Amniotic stem cell (primary cell): ENCODE measurements at places on chromosomes 5 and 9.

DNA sequence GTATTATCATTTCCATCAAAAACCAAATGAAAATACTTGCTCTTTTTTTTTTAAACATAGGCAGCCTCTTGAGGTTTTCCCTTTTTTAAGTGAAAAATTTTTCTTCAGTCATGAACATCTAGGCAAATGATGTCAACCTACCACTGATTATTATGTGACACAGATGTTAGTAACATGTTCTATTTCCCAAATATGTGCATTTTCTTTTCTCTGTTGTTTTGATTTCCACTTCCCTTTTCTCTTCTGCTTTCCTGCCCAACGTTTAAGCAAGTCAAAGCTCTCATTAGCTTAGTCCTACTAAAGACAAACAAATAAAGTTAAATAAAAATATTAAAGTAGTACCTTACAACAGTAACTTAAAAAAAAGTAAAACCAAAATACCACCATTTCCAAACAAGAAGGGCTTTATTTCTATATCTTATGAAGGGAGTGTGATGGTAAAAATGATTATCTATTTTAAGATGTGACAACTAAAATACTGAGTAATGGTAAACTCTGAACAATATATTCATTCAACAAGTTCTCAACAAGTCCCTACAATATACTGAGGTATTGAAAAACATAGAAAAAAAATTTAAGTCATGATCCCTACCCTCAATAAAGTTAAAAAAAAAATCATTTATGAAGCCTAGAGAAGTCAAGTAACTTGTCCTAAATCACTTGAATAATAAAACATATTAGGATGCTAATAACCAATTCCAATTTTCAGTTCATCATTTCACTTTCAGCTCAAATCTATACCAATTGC is 9.4 kb downstream of the SLC38A9 start:
- DNase-seq = no peak

DNA sequence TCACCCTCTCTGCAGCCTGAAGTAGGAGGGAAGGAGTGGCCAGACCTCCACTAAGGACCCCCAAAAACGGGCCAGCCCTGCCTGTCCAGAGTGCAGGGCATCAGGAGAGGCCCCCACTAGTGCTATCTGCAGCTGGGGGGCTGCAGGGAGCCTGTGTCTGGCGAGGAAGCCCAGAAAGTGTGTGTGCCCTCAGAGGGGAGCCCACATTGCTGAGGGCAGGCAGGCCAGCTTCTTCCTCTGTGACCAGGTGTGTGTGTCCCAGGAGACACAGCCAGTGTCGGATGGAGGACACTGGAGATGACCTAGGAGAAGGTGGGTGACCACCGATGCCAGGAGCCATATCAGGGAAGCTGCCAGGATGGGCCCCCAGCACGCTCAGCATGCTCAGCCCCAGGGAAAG is 218.7 kb downstream of the IRX2 start:
- DNase-seq = no peak

- DNase-seq = no peak
These were observed 33.7 kb downstream of the LHX3 start for GRCh38 chr9:136171009-136171800.

DNA sequence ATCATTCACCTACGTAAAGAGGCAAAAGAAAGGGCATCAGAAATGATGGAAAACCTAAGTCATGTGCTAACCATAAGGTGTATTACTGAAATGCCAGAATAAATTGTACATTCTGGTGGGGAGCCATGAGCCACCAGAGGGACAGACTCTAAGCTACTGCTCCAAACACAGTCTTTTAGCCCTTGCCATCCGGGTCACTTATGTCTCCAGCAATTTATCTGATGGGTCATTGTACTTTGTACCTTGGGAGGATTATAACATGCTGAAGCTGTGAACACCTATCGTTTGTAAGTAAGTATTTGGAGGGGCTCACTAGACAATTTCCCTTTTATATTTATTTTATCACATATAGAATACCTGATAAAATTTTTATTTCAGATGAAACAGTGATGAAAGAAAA is 495.1 kb downstream of the KIF4B start:
- DNase-seq = no peak

DNA sequence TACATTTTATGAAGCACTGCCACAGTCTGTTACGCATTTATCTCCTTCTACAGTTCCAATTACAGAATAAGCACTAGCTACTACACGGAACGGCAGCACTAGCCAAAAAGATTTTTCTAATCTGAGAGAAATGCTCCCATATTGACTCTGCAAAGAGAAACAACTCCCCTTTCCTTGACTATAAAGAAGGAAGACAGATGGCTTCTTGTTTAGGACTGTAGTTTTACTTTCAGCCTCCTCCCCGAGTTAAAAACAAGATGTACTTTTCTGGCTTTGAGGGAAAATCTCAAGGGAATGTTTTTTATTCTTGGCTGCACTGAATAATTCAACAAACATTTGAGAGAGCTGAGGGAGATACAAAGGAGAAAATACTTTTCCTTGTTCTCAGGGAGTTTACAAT is 1.9 kb upstream of the SLC44A1 start:
- no peak for DNase-seq

- DNase-seq = no peak
These were observed 869.0 kb downstream of the TLE4 start for GRCh38 chr9:80440724-80441123.

GRCh38 chr5:126031989-126032716 is 391.1 kb upstream of the GRAMD2B start:
- peak; percentile 5 for DNase-seq

DNA sequence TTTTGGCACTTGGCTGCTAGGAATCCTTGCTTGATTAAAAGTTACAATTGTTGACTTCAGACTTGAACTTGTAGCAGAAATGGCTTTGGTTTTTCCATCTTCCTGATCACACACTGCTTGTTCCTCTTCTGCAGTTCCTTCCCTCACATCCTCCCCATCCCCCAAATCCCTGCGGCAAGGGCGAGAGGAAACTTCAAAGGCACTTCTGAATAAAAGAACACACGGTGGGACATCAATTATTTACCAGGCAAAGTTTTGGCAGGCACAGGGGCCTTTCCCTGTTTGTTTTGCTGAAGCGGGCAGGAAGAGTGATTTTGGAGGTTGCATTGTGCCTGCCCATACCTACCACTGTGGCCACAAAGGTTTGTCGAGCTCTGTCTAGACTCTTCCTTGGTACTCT is 260.9 kb downstream of the KIF4B start:
- DNase-seq = no peak

GRCh38 chr9:20558566-20559016 is 63.7 kb downstream of the MLLT3 start:
- peak; percentile 51 for DNase-seq

GRCh38 chr9:126965541-126966428 is 51.2 kb downstream of the RALGPS1 start:
- DNase-seq = peak; percentile 34

DNA sequence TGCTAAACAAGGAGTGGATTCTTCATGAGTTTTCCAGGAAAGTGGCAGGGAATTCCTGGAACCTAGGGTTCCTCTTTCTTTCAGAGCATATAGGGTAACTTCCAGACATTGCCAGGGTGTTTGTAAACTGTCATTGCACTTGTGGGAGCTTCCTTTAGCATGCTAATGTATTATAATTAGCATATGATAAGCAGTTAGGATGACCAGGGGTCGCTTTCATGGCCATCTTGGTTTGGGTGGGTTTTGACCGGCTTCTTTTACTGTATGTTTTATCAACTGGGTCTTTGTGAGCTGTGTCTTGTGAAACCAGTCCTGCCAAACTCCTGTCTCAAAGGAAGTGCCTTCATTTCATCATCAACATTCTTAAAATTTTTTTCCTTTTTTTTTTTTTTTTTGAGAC is 11.9 kb upstream of the MELK start:
- no peak for DNase-seq

- no peak for DNase-seq
These were observed 943 bp downstream of the SFXN1 start for GRCh38 chr5:175479125-175479881.

DNA sequence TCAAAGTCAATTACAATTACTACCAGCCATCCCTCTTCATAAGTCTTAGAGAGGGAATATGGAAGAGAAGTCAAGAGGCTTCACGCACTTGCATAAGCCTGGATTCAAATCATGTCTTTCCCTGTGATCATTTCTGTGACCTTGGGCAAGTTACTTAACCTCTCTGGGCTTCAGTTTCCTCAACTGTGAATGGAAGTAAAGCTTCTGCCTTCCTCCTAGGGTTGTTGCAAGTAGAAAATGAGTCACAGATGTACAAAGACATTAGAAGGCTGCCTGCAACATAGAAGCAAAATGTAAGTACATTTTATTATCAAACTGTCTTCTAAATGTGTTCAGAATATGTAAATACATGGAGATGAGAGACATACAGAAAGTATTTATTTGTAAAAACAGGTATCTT is 42.3 kb upstream of the SEMA6A start:
- DNase-seq = no peak

GRCh38 chr9:133147412-133148198 is 16.1 kb downstream of the GBGT1 start:
- DNase-seq = peak; percentile 11
